ENCODE measurements at places on chromosomes 12 and 14. TPM values are rescaled to one million over a fixed set of nuclear protein-coding genes. Genes with fewer than 3 reads are reported as not detected.

Gene SERPINA12
- total RNA-seq, result not detected

Gene CRY1
- total RNA-seq, result 47.3 TPM

Gene MLEC
- 22.2 TPM for total RNA-seq

Gene CLMN
- 35.4 TPM for total RNA-seq

Gene SLC17A8
- total RNA-seq, result not detected

Gene NEDD8
- total RNA-seq, result not detected

Gene TMEM52B
- 0.14 TPM for total RNA-seq

Gene CLEC9A
- not detected for total RNA-seq

Gene NXPH4
- not detected for total RNA-seq

Gene AEBP2
- total RNA-seq, result 24.1 TPM

Gene GPR84
- not detected for total RNA-seq

Gene MSI1
- total RNA-seq, result 0.58 TPM

Gene DNM1L
- 157 TPM for total RNA-seq

Gene LMO3
- 10.8 TPM for total RNA-seq

Gene CD69
- 15.4 TPM for total RNA-seq

- no peak for DNase-seq
Measured at GRCh38 chr14:64849940-64850339, 29.8 kb downstream of the SPTB start.

GRCh38 chr12:26360062-26360461, 164.7 kb downstream of the SSPN start:
- no peak for DNase-seq

GRCh38 chr12:116257215-116257614, 20.3 kb downstream of the MED13L start:
- peak; percentile 72 for DNase-seq

GRCh38 chr14:71371711-71372396, 464.6 kb downstream of the PCNX1 start:
- DNase-seq, result peak; percentile 54

- DNase-seq, result no peak
Measured at GRCh38 chr14:91940209-91940608, 7.3 kb downstream of the FBLN5 start.

DNA sequence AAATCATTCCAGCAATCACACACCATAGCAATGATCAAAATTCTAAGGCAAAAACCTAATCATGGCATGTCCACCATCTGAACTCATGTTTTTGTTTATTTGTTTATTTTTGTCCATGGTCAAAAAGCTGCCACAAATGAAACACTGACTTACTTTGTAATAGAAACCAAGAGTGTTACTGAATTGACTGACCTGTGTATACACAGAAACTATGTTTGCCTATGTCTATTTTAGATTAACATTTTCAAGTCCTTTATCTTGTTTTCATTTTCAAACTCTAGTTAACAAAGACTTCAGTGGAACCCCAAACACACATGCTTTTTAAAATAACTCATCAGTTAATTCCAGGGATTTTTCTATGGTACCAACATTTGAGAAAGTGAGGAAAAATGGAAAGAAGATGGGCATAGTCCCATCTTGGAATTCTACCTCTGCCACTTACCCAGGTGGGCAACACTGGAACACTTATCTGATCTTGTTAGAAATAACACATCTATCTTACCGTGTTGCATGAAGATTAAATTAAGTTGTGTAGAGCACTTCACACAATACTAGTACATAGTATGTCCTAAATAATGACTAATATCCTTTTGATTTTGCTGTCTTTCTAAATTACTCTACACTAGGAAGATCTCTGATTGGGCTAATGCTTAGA, 6.4 kb downstream of the LUM start:
- no peak for DNase-seq

DNA sequence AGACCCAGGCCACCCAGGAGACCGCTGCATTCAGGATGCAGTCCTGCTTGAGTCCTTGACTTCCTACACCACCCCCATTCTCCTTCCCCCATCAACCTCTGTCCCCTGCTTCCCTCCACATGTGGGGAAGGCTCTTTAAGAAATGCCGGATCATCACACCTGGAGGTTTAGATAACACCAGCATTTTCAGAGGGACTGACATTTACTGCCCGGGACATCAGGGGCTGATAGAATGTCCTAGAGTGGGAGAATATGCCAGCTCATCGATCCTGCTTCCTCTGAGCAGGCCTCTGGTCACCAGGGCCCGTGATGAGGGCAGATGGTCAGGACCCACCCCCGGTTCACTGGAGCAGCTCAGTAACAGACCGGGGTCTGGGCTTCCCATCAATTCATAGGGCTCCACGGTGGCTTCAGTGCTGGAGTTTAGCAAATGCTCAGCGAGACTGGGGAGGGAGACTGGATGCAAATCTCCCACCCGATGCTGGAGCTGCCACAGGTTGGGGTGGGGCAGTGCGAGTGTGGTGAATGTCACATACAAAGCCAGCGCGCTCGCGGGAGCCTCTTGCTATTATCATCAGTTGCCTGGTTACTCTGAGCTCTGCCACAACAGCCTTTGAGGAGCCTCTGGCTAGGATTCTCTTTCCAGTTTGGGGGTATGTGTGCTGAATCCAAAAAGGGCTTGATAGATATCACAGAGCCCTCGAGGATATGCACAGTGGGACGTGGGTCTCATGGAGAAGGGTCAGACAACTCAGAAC, 111.6 kb downstream of the RBM19 start:
- DNase-seq, result no peak

DNA sequence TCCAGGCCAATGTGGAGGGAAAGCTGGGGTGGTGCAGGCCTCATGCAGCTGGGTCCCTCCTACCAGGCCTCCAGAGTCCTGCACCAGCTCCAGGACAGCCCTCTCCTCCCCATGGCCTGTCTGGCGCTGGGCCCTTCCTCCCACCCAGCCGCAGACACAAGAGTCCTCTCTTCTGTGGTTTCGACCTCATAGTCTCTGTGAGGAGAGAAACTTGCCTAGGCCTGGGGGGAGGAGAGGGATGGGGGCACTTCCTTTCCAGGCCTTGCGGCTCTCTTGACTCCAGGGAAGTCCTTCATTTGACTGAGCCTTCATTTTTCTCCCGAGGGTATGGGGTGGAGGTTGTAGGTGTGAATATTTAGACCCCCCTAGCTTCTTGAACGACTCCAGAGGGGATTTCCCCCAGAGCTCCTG, 2.3 kb downstream of the MMP14 start:
- no peak for DNase-seq

GRCh38 chr14:71362282-71362681, 455.0 kb downstream of the PCNX1 start:
- no peak for DNase-seq

DNA sequence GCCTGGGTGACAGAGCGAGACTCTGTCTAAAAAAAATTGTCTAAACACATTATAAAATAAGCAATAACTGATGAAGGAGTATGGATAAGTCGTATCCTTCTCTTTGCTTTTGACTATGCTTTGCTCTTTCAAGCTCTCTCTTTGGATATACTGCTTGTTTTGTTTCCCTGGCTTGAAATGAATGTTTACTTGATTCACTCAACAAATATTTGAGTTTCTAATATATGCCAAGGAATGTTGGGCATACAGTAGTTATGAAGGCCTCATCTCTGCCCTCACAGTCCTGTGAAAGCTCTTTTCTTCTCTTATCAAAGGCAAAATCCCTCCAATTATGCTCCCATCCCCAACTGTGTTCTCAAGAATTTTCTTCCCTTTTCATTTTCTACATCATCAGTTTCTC, 123.5 kb downstream of the PTPRR start:
- DNase-seq, result no peak

GRCh38 chr14:49962621-49963020, 69.7 kb downstream of the ARF6 start:
- DNase-seq, result peak; percentile 55

GRCh38 chr12:103820881-103821489, 20.0 kb downstream of the NT5DC3 start:
- DNase-seq, result no peak

- DNase-seq, result no peak
Measured at GRCh38 chr12:42957136-42957535, 367.6 kb upstream of the PRICKLE1 start.

- peak; percentile 91 for DNase-seq
Measured at GRCh38 chr14:70254476-70254961, 65.8 kb upstream of the SLC8A3 start.

GRCh38 chr12:71555191-71555590, 108.5 kb downstream of the ZFC3H1 start:
- no peak for DNase-seq

- DNase-seq, result peak; percentile 80
Measured at GRCh38 chr12:55797068-55797467, 20.5 kb downstream of the SARNP start.

GRCh38 chr12:116971222-116971621, 60.5 kb downstream of the FBXW8 start:
- no peak for DNase-seq

DNA sequence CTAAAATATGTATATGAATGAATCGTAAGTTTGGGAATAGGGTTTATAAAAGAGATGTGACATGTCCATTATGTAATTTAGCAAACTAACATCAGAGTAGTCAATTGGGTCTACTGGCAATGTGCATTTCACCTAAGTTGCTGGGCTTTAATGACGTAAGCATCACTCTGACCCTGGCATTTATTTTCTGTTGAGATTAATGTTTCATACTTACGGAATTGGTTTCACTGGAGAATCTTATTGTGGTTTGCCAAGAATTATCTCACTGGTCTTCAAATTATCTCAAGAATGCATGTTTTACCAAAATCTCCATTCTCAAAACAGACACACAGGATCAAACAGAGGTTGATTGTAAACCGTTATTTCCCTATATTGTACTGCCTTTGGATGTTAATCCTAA, 437.1 kb downstream of the NPAS3 start:
- no peak for DNase-seq

DNA sequence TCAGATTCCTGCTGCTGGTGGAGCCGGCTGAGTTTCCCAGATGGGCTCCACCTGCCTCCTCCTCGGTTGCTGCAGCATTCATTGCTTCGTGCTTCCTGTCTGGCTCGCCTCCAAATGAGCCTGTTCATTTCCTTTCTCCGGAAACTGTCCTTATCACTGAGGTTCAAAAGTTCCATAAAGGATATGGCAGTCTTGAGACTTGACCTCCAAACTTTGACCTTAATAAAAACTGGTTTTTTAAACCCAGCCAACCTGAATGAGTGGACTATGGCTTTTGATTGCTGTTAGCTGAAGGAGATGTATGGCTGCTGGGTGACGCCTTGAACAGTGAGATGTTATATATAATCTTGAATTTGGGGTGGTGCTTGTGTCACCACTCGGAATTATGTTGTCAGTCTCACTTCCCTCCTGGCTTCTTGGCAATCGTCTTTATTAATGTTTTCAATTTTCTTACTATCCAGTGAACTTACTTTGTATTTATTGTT, 62.7 kb downstream of the RASSF3 start:
- DNase-seq, result peak; percentile 84

DNA sequence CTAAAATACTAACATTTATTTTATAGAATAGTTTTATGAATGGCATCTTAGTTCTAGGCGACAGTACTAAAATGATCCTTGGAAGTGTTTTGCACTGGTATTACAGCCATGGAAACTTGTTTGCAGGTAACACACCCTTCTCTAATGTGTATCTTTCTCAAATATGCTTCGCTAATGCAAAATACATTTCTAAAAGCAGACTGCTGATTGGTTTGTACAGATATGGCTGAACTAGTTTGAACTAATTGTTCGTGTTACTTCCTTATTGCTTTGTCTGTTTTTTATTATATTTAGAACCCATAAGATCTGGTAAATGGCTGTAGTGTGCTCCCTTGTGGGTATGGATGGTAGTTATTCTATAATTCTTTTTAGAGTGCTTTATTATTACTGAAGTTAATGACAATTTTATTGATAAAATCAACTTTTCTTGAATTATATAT, 53.0 kb downstream of the ATF7IP start:
- peak; percentile 65 for DNase-seq

DNA sequence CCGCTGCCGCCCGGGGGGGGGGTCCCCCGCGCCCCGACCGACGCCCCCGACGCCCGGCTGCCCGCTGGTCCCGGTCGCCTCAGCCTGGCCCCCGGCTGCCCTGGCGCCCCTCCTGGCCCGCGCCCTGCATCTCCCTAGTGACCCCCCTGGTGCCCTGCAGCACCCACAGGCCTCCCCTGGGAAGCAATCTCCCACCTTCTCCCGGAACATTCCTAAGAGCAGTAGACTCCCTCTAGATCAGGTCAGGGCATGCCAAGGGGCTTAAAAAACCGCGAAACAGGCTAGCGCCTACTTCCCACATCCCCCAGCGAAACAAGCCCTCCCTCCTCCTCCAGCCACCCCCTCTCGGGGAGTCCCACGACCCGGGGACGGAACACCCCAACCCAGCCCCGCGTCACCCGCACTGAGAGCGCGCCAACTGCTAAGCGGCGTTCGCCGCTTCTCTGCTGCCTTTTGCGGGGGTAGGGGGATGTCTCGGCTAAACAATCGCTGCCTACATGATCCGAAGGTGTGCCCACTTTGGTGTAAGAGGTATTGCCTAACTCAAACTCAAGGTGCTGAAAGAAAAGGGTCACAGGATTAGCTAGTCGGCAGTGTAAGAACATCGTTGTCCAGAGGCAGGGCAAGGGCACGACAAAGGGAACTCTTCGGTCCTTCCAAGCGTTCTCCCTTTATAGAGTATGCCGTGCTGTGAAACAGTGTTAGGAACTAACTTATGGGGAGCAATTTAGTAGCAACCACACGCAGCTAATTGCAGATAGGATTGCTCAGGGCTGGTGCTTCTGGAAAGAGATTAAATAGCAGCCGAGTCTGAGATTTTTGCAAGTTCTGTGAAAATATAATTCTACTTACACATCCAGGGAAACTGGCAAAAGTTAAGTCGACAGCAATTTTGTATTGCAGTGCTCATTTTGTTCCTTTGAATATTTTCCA, 619 bp upstream of the NTN4 start:
- DNase-seq, result no peak

- DNase-seq, result peak; percentile 64
Measured at GRCh38 chr14:22598896-22599244, 770 bp downstream of the ABHD4 start.

GRCh38 chr14:71361336-71361735, 454.1 kb downstream of the PCNX1 start:
- no peak for DNase-seq

DNA sequence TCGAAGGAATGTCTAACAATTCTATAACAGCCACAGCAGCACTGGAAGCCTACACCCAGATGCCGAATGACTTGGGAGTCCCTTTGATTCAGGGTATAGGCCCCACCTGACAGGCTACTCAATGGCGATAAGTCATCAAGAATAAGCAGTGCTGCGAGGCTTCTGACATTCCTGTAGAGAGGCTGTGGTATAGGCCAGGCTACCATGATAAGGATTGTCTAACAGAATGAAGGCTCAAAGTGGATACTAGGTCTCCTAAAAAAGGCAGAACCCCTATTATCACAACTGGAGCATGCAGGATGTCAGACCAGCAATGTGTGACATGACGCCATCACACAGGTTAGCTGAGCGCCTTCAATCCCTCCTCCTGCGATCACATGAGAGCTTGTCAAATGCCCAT, 53.2 kb downstream of the ZFP36L1 start:
- DNase-seq, result no peak

GRCh38 chr12:48767047-48767446, 21.8 kb downstream of the ADCY6 start:
- no peak for DNase-seq

- DNase-seq, result no peak
Measured at GRCh38 chr12:84919271-84919670, 6.7 kb upstream of the SLC6A15 start.

- DNase-seq, result no peak
Measured at GRCh38 chr14:52481864-52482263, 70.4 kb downstream of the TXNDC16 start.

GRCh38 chr14:37539992-37540391, 55.1 kb downstream of the FOXA1 start:
- no peak for DNase-seq

Measured in stomach (tissue), 19 donors.